Nephron progenitor cell (in vitro differentiated cells): ENCODE measurements at places on chromosomes 7 and 10.

DNA sequence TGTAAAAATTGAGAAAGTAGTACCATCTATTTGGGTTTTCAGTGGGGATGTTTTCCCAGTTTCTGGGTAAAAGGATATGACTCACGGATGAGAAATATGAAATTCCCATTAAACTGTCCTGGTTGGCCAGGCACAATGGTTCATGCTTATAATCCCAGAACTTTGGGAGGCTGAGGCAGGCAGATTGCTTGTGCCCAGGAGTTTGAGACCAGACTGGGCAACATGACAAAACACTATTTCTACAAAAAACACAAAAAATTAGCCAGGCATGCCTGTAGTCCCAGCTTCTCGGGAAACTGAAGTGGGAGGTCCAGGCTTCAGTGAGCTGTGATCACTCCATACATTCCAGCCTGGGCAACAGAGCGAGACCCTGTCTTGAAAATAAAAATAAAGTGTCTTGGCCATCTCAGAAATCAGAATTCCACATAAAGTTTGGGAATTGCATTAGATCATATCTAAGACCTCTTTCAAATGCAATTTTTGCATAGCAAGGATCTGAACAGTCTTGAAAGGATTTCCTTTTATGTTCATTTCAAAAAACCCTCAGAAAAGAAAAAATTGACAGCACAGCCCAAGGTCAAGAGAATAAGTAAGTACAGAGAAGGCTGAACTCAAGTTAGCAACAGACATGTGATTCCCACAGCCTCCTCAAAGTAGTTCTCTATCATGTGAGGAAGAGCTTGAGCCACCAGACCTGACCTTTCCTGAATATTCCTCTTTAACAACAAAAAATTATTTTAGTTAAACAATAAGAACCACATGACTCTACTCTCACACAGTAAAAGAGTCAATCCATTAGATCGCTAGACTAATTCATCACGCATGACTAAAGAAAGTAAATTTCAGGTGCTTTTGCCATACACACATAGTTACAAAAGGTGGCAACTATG is 141.5 kb upstream of the CAV2 start:
- DNase-seq, result peak; percentile 18
- peaks cover 5% of the 10 kb centered on the region for H3K27me3 ChIP-seq
- no peaks in the 10 kb centered on the region for H3K36me3 ChIP-seq
- peak overlapping the region; percentile 46 for H3K27ac ChIP-seq
- peaks cover 50% of the 10 kb centered on the region for H3K4me1 ChIP-seq

DNA sequence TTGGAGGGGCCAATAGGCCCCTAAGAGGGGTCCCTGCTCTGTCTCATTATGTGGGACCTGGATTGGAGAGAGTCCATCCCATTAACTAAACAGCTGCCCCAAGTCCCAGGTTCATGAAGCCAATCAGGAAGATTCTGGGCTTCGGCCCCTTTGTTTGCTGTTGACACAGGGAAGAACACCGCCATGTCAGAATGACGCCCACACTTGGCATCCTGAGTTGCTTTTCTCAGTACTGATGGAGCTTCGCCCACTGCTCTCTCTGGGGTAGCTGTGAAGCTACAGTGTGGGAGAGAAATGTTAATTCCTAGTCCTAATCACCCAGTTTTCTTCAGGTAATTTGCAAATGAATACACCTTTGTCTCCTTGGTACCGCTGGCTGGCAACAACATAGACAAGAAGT is 264.7 kb downstream of the GLRX3 start:
- peaks cover 25% of the 10 kb centered on the region for H3K4me1 ChIP-seq
- H3K4me3 ChIP-seq, result no peak overlapping the region
- H3K27me3 ChIP-seq, result peaks cover 15% of the 10 kb centered on the region
- DNase-seq, result no peak
- H3K27ac ChIP-seq, result no peak overlapping the region

GRCh38 chr7:101160910-101161309 is 4.5 kb downstream of the VGF start:
- H3K4me1 ChIP-seq, result peaks cover 55% of the 10 kb centered on the region
- DNase-seq, result no peak
- no peak overlapping the region for H3K27ac ChIP-seq

- no peak for DNase-seq
- peaks cover 37% of the 10 kb centered on the region for H3K4me1 ChIP-seq
- H3K4me3 ChIP-seq, result peak overlapping the region; percentile 55
- no peaks in the 10 kb centered on the region for H3K36me3 ChIP-seq
- H3K27me3 ChIP-seq, result peaks cover 19% of the 10 kb centered on the region
These were observed 12.8 kb upstream of the PROSER2 start for GRCh38 chr10:11810313-11810766.

GRCh38 chr7:128255271-128255670 is 14.2 kb downstream of the LEP start:
- H3K27me3 ChIP-seq, result peaks cover 5% of the 10 kb centered on the region
- DNase-seq, result no peak
- no peak overlapping the region for H3K27ac ChIP-seq
- no peak overlapping the region for H3K4me3 ChIP-seq

GRCh38 chr10:19629567-19629966 is 186.7 kb upstream of the PLXDC2 start:
- H3K27me3 ChIP-seq, result no peaks in the 10 kb centered on the region
- H3K27ac ChIP-seq, result no peak overlapping the region
- DNase-seq, result peak; percentile 4
- H3K4me1 ChIP-seq, result peaks cover 15% of the 10 kb centered on the region
- H3K36me3 ChIP-seq, result no peaks in the 10 kb centered on the region
- H3K4me3 ChIP-seq, result no peak overlapping the region

- peaks cover 71% of the 10 kb centered on the region for H3K27me3 ChIP-seq
- no peak overlapping the region for H3K4me3 ChIP-seq
- H3K36me3 ChIP-seq, result no peaks in the 10 kb centered on the region
- no peak overlapping the region for H3K27ac ChIP-seq
- peaks cover 21% of the 10 kb centered on the region for H3K4me1 ChIP-seq
- DNase-seq, result peak; percentile 57
These were observed 356.3 kb downstream of the DNAJB6 start for GRCh38 chr7:157693071-157693520.

- H3K27me3 ChIP-seq, result no peaks in the 10 kb centered on the region
- no peak overlapping the region for H3K27ac ChIP-seq
- H3K36me3 ChIP-seq, result peaks cover 59% of the 10 kb centered on the region
- H3K4me1 ChIP-seq, result peaks cover 20% of the 10 kb centered on the region
- no peak for DNase-seq
- H3K4me3 ChIP-seq, result no peak overlapping the region
These were observed 26.4 kb downstream of the RNF216 start for GRCh38 chr7:5754981-5755599.

GRCh38 chr7:149130572-149131198 is 4.6 kb upstream of the ZNF425 start:
- no peak overlapping the region for H3K27ac ChIP-seq
- H3K4me1 ChIP-seq, result peaks cover 17% of the 10 kb centered on the region
- no peak overlapping the region for H3K4me3 ChIP-seq

GRCh38 chr7:106583706-106584690 is 77.0 kb downstream of the CCDC71L start:
- no peak for DNase-seq
- peaks cover 7% of the 10 kb centered on the region for H3K4me1 ChIP-seq
- no peaks in the 10 kb centered on the region for H3K36me3 ChIP-seq
- no peak overlapping the region for H3K4me3 ChIP-seq
- H3K27me3 ChIP-seq, result peaks cover 23% of the 10 kb centered on the region
- no peak overlapping the region for H3K27ac ChIP-seq

DNA sequence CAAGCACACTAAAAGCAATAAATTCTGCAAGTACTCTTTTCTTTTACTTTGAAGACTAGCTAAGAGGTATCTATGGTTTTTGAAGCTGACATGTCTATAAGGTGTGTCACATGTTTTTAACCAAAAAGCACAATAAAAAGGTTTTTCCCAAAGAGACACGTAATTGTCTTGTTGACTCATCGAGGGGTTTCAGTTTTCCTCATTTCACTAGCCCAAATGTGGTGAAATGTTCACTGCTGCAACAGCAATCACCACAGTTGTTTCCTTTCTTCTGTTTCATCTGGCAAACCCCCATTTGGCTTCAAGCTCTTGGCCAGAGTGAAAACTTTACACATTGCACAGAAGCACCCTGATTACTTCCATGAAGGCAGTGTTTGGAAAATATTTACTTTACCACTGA is 3.8 kb upstream of the HOXA4 start:
- peaks cover 37% of the 10 kb centered on the region for H3K36me3 ChIP-seq
- peak overlapping the region; percentile 97 for H3K27ac ChIP-seq
- H3K4me3 ChIP-seq, result peak overlapping the region; percentile 97
- H3K27me3 ChIP-seq, result peaks cover 4% of the 10 kb centered on the region
- H3K4me1 ChIP-seq, result peaks cover 83% of the 10 kb centered on the region

DNA sequence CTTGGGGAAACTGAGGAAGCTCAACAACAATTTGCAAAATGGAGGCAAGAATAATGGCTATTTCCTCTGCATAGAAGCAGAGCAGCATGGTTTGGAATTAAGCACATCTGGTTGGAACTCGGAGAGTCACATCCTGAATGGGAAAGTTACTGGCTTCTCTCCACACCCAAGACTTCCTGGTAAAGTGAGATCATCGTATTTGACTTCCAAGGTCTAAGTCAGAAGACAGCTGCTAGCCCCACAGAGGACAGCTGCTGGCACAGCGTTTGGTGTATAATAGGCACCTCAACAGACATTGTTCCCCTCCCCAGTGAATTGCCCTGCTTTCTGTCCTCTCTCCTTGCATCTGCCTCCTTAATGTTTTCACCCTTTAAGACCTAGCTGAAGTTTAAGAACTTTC is 37.0 kb upstream of the NRF1 start:
- H3K4me3 ChIP-seq, result no peak overlapping the region
- H3K27ac ChIP-seq, result no peak overlapping the region
- peaks cover 3% of the 10 kb centered on the region for H3K27me3 ChIP-seq
- peaks cover 8% of the 10 kb centered on the region for H3K36me3 ChIP-seq
- no peak for DNase-seq
- H3K4me1 ChIP-seq, result no peaks in the 10 kb centered on the region

GRCh38 chr10:52048051-52048450 is 266.0 kb upstream of the DKK1 start:
- DNase-seq, result no peak
- no peaks in the 10 kb centered on the region for H3K27me3 ChIP-seq

DNA sequence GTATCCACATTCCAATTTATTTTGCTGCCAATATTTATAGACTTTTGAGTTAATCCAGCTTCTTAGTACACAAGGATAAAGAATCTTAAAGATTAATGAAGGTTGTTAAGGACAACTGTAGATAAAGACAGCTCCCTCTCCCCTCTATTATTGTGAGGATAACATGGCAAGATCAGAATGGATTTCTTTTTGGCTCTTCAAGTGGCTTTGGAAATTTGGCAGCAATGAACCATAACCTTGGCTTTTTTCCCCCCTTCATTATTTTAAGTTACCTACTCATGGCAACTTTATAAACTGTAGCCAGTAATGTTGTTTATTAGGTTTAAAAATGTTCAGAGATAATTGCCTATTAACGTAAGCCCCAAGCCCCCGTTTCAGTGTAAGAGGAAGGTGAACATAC is 131.1 kb upstream of the SLC26A5 start:
- peaks cover 6% of the 10 kb centered on the region for H3K4me1 ChIP-seq
- H3K4me3 ChIP-seq, result no peak overlapping the region
- no peak for DNase-seq
- H3K27me3 ChIP-seq, result peaks cover 17% of the 10 kb centered on the region
- no peaks in the 10 kb centered on the region for H3K36me3 ChIP-seq
- no peak overlapping the region for H3K27ac ChIP-seq

DNA sequence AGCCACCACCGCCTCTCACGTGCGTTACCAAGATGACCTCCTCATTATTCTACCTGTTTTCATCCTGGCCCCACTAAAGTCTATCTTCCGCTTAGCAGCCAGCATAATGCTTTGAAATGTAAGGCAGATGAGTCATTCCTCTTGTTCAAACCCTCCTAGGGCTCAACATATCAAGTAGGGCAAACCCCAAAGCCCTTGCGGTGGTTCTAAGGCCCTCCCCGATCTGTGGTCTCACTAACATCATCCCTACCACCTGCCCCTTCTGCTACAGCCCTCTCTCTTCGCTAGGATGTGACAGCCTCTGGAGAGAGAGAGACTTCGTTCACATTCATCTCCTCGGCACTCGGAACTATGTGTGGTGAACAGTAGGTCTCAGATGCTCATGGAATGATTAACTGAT is 94.8 kb downstream of the SVIL start:
- H3K4me3 ChIP-seq, result no peak overlapping the region
- no peaks in the 10 kb centered on the region for H3K27me3 ChIP-seq

GRCh38 chr7:132256721-132257212 is 319.5 kb downstream of the PLXNA4 start:
- no peak for DNase-seq
- H3K27ac ChIP-seq, result no peak overlapping the region
- no peak overlapping the region for H3K4me3 ChIP-seq
- H3K36me3 ChIP-seq, result no peaks in the 10 kb centered on the region
- H3K4me1 ChIP-seq, result no peaks in the 10 kb centered on the region
- H3K27me3 ChIP-seq, result peaks cover 49% of the 10 kb centered on the region

GRCh38 chr7:128103498-128104107 is 72.4 kb upstream of the LRRC4 start:
- peak overlapping the region; percentile 80 for H3K4me3 ChIP-seq
- peaks cover 19% of the 10 kb centered on the region for H3K4me1 ChIP-seq
- DNase-seq, result no peak
- H3K27me3 ChIP-seq, result peaks cover 71% of the 10 kb centered on the region
- H3K36me3 ChIP-seq, result no peaks in the 10 kb centered on the region

DNA sequence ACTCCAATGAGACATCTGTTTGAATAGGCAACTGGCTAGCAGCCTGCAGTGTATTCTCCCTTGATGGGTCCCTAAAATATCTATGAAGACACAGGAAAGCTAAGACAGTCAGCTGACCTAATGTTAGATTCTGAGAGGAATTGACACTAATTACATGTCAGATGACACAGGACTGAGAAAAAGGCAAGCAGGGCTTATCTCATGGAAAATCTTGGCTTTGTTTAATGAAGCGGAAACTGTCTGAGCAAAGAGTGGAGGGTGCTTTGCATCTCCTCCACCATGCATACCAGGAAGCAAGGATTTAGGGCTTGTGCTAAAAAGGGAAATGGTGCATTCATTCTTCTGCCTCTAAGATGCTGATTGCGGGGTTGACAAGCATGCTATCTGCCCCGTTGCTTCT is 135.5 kb upstream of the GLI3 start:
- H3K4me1 ChIP-seq, result peaks cover 14% of the 10 kb centered on the region
- no peak overlapping the region for H3K4me3 ChIP-seq
- peak overlapping the region; percentile 50 for H3K27ac ChIP-seq

- DNase-seq, result peak; percentile 72
- H3K36me3 ChIP-seq, result no peaks in the 10 kb centered on the region
- peaks cover 4% of the 10 kb centered on the region for H3K27me3 ChIP-seq
- H3K4me1 ChIP-seq, result peaks cover 53% of the 10 kb centered on the region
- H3K4me3 ChIP-seq, result peak overlapping the region; percentile 84
- no peak overlapping the region for H3K27ac ChIP-seq
These were observed 2.2 kb upstream of the CUX1 start for GRCh38 chr7:101814991-101815825.

DNA sequence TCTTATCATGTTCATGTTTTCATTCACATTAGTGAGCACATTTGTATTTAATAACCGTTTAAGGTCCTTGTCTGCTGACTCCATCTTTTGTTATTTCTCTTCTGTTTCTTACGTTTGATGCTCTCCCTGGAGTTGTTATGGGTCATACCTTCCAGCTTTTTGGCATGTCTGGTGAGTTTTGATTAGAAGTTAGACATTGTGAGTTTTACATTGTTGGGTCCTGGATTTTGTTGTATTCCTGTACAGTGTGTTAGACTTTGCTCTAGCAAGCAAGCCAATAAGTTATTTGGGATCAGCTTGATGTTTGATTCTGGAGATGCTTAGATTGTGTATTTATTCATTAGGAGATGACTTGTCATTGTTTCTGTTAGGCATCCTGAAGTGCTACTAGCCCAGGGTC is 16.9 kb downstream of the OLAH start:
- peaks cover 9% of the 10 kb centered on the region for H3K36me3 ChIP-seq
- DNase-seq, result no peak
- no peak overlapping the region for H3K27ac ChIP-seq
- H3K4me1 ChIP-seq, result no peaks in the 10 kb centered on the region
- no peak overlapping the region for H3K4me3 ChIP-seq
